ENCODE measurements at places on chromosomes 3 and 15.

- peaks cover 11% of the 10 kb centered on the region for H3K4me1 ChIP-seq
- H3K27ac ChIP-seq: no peak overlapping the region
- H3K27me3 ChIP-seq: no peaks in the 10 kb centered on the region
- H3K4me3 ChIP-seq: no peak overlapping the region
- DNase-seq: no peak
- no peaks in the 10 kb centered on the region for H3K36me3 ChIP-seq
These were observed 306.4 kb downstream of the MAGI1 start for GRCh38 chr3:65732051-65732935.

DNA sequence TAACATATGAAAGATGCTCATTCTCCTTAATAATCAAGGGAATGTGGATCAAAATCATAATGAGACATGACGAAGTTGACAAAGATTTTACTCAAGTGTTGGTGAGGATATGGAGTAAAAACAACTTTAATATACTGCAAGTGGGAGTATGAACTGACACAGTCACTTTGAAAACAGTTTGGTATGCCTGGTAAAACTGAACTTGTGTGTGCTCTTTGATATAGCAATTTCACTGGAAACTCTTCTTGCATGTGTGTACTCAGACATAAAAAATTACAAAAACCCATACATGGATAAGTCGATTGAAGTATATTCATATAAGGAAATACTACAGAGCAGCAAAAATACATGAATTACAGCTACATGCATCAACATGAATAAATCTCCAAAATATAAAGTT, 182.5 kb downstream of the NFKBIZ start:
- H3K4me3 ChIP-seq: no peak overlapping the region
- DNase-seq: no peak
- H3K4me1 ChIP-seq: peaks cover 3% of the 10 kb centered on the region
- H3K36me3 ChIP-seq: no peaks in the 10 kb centered on the region

DNA sequence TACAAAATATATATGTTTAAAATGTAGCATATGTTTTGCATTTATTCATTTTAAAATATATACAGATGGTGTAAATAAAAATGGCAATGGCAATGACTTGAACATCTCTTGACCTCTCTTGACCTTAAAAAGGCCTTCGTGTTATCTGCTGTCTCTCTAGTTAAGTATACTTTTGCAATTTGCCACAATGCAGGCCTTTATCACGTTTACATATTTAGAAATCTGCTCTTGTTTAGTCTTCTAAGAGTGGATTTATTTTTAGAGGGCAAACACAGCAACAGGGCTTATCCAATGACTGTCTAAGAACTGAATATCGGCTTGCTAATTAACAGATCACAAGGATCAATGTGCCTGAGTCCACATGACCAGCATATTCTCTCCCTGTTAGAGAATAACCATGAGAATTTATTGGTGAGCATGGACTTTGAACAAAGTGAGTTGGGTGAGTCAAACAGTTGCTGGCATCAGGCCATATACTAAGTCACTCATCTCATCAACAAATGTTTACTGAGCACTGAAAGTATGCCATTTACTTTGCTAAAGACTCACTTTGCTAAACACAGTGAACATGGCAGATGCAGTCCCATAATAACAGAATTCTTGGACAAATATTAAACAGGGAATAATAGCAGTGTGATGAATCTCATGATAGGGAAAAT, 48.2 kb downstream of the MDFIC2 start:
- no peaks in the 10 kb centered on the region for H3K27me3 ChIP-seq
- H3K4me3 ChIP-seq: no peak overlapping the region
- no peak overlapping the region for H3K27ac ChIP-seq
- no peak for DNase-seq

GRCh38 chr3:123027292-123028232, at the start of gene SEMA5B:
TSS of gene SEMA5B (minus strand) at chr3:123027763. CDS start at chr3:122961263, 66,500 bp downstream.
- H3K36me3 ChIP-seq: no peaks in the 10 kb centered on the region
- peaks cover 25% of the 10 kb centered on the region for H3K4me1 ChIP-seq
- H3K4me3 ChIP-seq: peak within 1 kb of the TSS; percentile 51

- no peak for DNase-seq
- peak overlapping the region; percentile 16 for H3K27ac ChIP-seq
- H3K27me3 ChIP-seq: no peaks in the 10 kb centered on the region
These were observed 31.5 kb downstream of the KLF13 start for GRCh38 chr15:31358163-31358562.

- no peaks in the 10 kb centered on the region for H3K36me3 ChIP-seq
- no peak overlapping the region for H3K27ac ChIP-seq
- DNase-seq: no peak
- H3K27me3 ChIP-seq: no peaks in the 10 kb centered on the region
- H3K4me1 ChIP-seq: peaks cover 8% of the 10 kb centered on the region
- H3K4me3 ChIP-seq: no peak overlapping the region
These were observed 148.2 kb downstream of the BBX start for GRCh38 chr3:107670986-107671385.

DNA sequence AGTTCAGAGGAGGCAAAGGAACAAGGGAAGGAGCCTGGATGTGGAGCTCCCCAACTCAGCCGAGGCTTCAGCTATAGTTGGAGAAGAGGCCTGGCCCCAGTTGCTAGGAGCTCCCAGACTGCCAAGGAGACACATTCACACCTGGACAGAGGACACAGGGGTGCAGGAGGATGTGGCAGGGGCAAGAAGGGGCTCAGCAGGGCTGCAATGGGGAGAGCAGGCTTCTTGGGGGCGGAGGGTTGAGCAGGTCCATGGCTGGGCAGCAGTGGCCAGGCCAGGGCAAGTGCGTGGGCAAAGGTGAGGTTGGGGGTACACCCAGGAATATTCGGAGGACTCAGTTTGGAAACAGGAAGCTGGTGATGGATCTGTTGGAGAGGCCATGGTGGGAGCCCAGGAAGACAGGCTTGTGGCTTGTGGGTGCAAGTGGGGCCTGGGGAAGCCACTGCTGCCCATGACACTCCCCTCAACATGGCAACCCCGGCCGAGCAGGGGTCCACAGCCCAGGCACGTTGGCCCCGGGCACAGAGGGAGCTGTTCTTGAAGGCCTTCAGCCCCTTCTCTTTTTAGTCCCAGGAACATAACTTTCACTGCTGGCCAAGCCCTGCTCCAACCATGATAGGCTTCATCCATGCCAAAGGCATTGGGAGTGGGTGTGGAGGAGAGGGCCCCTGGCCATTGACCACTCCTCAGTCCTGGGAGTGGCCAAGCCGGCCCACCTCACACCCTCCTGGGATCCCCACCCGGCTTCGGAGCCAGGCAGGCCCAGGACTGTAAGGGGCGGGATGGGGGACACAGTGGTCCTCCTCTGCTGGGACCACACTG, 33.3 kb downstream of the TSPAN3 start:
- H3K27ac ChIP-seq: no peak overlapping the region
- peaks cover 5% of the 10 kb centered on the region for H3K36me3 ChIP-seq
- peaks cover 8% of the 10 kb centered on the region for H3K4me1 ChIP-seq

- no peaks in the 10 kb centered on the region for H3K4me1 ChIP-seq
- no peaks in the 10 kb centered on the region for H3K36me3 ChIP-seq
- no peaks in the 10 kb centered on the region for H3K27me3 ChIP-seq
- no peak overlapping the region for H3K27ac ChIP-seq
- DNase-seq: no peak
- H3K4me3 ChIP-seq: no peak overlapping the region
These were observed 96.4 kb downstream of the NSUN3 start for GRCh38 chr3:94159062-94159828.

GRCh38 chr3:164478323-164478722, 600.0 kb downstream of the SI start:
- H3K27me3 ChIP-seq: no peaks in the 10 kb centered on the region
- H3K36me3 ChIP-seq: no peaks in the 10 kb centered on the region
- no peak overlapping the region for H3K27ac ChIP-seq
- DNase-seq: no peak

DNA sequence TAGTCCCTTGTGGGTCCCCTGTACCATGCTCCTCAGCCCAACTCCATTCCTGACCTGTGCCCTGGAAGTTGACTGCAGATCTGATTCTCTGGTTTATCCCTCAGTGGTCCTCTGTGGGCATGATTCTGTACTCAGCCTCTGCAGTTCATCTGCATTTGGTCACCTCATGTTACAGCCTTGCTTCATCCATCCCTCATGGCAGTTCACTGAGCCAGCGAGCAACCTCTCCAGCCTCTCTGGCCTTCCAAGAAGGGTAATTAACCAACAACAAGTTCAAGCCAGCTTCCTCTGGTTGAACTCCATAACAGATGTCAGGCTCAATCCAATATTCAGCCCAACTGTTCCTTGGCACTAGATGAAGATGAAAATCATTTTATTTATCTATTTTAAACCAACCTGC, 509.5 kb downstream of the NTRK3 start:
- H3K36me3 ChIP-seq: no peaks in the 10 kb centered on the region
- DNase-seq: no peak
- no peaks in the 10 kb centered on the region for H3K27me3 ChIP-seq
- H3K4me1 ChIP-seq: peaks cover 1% of the 10 kb centered on the region
- H3K27ac ChIP-seq: no peak overlapping the region

DNA sequence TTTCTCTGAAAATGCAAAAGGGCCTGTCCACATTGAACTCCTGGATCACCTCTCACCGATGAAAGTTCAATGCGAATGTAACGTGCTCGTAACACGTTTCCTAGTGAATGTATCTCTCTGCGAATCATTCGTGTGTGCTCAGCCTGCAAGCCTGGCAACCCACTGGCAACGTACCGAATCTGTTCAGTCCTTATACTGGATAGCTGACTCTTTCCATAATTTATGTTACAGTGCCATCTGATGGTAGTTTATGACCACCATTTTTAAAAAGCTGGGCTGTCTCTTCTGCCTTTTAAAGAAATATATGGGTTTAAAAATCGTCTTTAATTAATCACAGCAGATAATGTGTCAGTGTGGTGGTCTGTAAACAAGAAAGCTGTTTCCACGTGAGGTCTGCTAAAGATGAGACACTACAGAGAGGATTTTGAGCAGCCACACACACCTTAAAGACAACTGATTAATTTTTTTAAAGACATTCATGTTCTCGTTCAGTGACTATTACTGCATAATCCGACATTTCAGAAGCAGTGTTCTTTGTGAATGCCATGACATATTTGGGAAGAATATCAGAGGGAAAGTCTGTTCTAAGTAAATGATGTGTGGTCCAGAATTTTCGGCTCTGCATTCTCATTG, 69.4 kb upstream of the FOXP1 start:
- peaks cover 7% of the 10 kb centered on the region for H3K4me1 ChIP-seq
- peak; percentile 56 for DNase-seq
- no peaks in the 10 kb centered on the region for H3K36me3 ChIP-seq
- no peak overlapping the region for H3K4me3 ChIP-seq

DNA sequence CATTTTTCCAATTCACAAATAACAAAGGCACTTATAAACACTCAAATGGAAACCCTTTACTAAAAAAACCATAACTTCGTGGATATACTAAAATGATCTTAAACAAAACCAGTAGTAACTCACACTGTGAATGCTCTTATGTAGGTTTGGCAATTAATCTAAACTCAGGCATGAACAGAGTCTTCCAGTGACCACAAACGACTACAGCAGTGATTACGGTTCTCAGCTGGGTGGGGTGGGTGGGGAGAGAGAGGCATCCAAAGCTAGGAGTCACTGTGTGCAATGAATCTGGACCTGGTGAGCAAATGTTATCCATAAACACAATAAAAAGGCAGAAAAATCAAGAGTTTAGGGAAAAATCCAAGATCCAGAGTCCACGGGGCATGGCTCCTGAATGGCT, 21.3 kb downstream of the SLC12A8 start:
- H3K27me3 ChIP-seq: no peaks in the 10 kb centered on the region
- no peak for DNase-seq
- H3K36me3 ChIP-seq: no peaks in the 10 kb centered on the region
- H3K27ac ChIP-seq: no peak overlapping the region

DNA sequence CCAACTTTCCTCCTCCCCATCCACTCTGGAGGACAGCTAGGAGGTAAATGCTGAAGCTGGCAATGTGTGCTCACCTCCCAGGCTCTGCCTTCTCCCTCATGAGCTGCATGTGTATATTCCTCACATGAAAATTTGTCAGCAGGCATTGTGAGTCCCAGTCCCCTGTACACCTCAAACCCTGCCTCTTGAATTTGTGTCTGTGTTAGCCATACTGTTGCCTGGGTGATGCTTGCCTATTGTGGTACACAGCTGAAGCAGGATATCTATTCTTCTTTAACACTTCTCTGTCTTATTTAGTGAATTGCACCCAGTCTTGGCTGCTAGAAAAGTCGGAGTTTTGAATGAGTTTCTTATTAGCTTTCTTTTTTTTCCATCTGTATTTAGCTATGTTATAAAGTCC, 586.0 kb upstream of the TGFBR2 start:
- H3K4me1 ChIP-seq: no peaks in the 10 kb centered on the region
- no peak overlapping the region for H3K27ac ChIP-seq
- H3K36me3 ChIP-seq: no peaks in the 10 kb centered on the region
- H3K4me3 ChIP-seq: no peak overlapping the region

DNA sequence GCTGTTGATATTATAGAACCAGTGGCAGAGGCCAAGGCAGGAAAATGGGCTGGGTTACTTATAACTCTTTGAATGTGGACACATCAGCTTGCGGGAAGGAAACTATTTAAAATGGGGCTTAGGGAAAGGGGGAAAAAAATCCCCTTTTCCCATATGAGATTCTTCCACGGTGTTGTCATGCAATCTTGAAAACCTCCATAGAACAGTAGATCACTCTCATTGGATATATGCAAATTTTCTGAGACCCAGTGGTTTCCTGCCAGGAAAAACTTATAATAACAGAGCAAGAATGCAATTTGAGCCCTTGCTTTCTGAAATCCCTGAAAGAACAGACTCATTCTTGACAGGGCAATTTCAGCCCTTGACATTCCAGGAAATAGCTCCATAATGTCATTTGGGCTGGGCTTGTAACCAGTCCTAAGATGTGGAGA, 31.1 kb downstream of the TMEM212 start:
- H3K36me3 ChIP-seq: no peaks in the 10 kb centered on the region
- peak overlapping the region; percentile 49 for H3K27ac ChIP-seq
- no peaks in the 10 kb centered on the region for H3K27me3 ChIP-seq
- H3K4me3 ChIP-seq: no peak overlapping the region
- no peak for DNase-seq
- H3K4me1 ChIP-seq: peaks cover 33% of the 10 kb centered on the region

- H3K4me3 ChIP-seq: no peak overlapping the region
- H3K27ac ChIP-seq: no peak overlapping the region
- H3K36me3 ChIP-seq: no peaks in the 10 kb centered on the region
These were observed 91.0 kb upstream of the SLC6A11 start for GRCh38 chr3:10725067-10725466.

DNA sequence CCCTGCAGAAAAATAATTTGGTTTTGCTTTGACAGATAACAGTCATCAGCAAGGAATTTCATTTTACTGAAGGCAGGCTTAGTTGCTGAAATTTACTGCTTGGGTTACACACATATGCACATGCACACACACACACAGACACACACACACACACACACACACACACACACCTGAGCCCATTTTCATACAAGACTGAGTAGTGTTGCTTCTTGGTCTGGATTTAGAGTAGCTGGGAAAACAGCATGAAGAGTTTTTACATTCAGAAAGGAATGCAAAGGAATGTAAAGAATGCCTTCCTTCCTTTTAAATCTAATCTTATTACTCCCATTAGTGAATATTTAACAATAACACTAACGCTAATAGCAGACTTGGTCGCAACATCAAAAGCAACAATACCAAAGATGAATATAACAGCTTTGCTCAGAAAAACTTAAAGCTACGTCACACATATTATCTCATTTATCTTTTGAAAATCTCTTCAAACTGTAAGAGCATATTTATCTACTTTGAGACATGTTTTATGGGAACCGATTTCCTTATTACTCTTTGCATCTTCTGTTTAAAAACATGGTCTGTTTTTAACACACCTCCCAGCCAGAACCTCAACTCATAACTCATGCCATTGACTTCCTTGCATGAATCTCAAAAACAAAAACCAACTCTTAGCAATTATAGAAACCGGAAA, 32.5 kb downstream of the RFTN1 start:
- no peaks in the 10 kb centered on the region for H3K36me3 ChIP-seq
- H3K27ac ChIP-seq: no peak overlapping the region
- H3K27me3 ChIP-seq: no peaks in the 10 kb centered on the region
- DNase-seq: no peak

All from tibial artery (tissue), 4 donors.